ENCODE measurements at places on chromosomes 1 and 21. TPM values are rescaled to one million over a fixed set of nuclear protein-coding genes. Genes with fewer than 3 reads are reported as not detected.

DNA sequence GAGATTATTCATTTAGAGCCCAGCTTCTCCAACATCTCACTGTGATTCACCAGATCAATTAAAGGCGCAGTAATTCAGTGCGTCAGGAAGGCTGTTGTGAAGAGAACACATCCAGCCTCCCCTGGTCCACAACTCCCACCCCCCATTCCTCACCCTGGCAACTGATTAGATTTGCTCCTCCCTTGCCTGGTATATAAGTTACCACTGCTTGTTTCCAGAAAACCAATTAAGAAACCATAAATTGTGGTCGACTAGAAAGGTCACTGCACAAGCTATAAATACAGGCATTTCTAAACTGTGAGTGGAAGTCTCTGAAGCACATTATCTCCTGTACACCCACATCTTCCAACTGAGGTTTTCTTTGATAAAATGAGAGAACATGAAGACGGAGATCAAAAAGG, 41.9 kb downstream of the FAM163A start:
- no peak overlapping the region for H3K4me3 ChIP-seq
- DNase-seq, result no peak
- peaks cover 55% of the 10 kb centered on the region for H3K27me3 ChIP-seq
- peaks cover 6% of the 10 kb centered on the region for H3K4me1 ChIP-seq
- no peak overlapping the region for H3K27ac ChIP-seq
- no peaks in the 10 kb centered on the region for H3K36me3 ChIP-seq

DNA sequence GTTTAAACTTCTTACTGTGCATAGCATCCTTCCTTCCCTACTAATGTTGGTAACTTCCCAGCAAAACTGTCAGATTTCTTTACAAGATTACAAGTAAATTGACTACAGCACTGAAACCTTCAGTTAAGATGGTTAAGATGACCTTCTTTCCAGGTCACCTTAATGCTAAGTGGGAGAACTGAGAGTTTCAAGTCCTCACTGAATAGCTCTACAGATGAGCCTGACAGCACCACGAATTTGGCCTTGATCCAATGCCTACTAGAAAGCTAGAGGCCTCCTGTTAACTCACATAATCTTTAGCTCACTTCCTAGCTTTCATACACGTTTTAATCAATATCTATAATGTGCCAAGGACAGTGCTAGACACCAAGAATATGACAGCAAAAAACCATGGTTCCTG, 276.0 kb upstream of the PLD5 start:
- no peak overlapping the region for H3K4me3 ChIP-seq
- DNase-seq, result no peak
- H3K4me1 ChIP-seq, result no peaks in the 10 kb centered on the region
- no peak overlapping the region for H3K27ac ChIP-seq
- no peaks in the 10 kb centered on the region for H3K36me3 ChIP-seq

GRCh38 chr1:62082456-62083363, 111.9 kb upstream of the L1TD1 start:
- H3K4me1 ChIP-seq, result no peaks in the 10 kb centered on the region
- no peaks in the 10 kb centered on the region for H3K36me3 ChIP-seq
- no peak overlapping the region for H3K27ac ChIP-seq
- peak; percentile 39 for DNase-seq
- no peak overlapping the region for H3K4me3 ChIP-seq

- H3K27me3 ChIP-seq, result no peaks in the 10 kb centered on the region
- DNase-seq, result no peak
- H3K36me3 ChIP-seq, result peaks cover 6% of the 10 kb centered on the region
- no peak overlapping the region for H3K27ac ChIP-seq
Measured at GRCh38 chr1:247376659-247377058, 39.3 kb upstream of the NLRP3 start.

DNA sequence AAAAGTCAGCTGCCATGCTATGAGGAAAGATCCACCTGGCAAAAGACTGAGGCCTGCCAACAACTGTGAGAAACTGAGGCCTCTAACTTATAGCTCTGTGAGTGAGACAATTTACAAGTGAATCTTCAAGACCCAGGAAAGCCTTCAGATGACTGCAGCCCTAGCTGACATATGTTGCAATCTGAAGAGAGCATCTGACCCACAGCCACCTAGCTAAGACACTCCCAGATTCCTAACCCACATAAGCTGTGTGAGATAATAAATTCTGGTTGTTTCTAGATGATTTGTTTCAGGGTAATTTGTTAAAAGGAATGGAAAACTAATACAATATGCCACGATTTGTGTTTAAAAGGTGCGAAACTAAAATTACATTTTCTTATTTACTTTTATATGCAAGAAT, 55.1 kb downstream of the HFM1 start:
- H3K36me3 ChIP-seq, result no peaks in the 10 kb centered on the region
- no peak overlapping the region for H3K4me3 ChIP-seq
- no peak for DNase-seq
- H3K27ac ChIP-seq, result no peak overlapping the region
- H3K27me3 ChIP-seq, result no peaks in the 10 kb centered on the region

DNA sequence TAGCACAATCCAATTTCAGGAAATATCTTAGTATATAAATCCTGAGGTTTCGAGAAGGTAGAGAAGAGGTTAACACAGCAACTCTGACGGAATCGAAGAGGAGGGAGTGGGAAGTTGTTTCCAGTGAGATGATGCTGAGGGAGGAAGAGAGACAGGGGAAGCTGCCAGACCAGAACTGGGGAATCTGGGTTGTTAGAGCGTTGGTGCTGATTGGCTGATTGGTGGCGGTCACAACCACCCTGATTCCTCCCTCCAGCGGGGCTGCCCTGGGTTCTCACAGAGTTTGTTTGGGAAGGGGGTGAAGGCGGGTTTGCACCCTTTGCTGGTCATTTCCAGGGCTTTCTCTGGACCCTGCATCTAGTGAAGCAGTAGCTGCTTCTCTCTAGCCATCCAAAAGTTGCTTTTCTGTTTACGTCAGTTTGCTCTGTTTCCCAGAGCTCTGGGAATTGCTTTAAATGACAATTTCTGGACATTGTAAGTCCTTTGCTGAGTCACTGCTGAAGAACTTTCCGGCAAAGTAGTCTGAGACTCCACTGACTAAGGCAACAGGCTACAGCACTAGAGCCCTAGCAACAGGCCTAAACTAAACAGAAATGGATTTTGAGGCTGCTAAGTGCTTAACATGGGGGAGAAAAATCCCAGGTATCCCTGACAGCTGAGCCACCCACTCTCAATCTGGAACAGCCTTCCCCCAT, 90.1 kb downstream of the TENT5C start:
- H3K27ac ChIP-seq, result peak overlapping the region; percentile 99
- no peaks in the 10 kb centered on the region for H3K36me3 ChIP-seq
- DNase-seq, result peak; percentile 97
- peak overlapping the region; percentile 58 for H3K4me3 ChIP-seq

GRCh38 chr1:23539698-23540266, 8.7 kb upstream of the E2F2 start:
- H3K27me3 ChIP-seq, result peaks cover 2% of the 10 kb centered on the region
- no peaks in the 10 kb centered on the region for H3K36me3 ChIP-seq
- H3K4me1 ChIP-seq, result peaks cover 56% of the 10 kb centered on the region
- peak overlapping the region; percentile 60 for H3K4me3 ChIP-seq

DNA sequence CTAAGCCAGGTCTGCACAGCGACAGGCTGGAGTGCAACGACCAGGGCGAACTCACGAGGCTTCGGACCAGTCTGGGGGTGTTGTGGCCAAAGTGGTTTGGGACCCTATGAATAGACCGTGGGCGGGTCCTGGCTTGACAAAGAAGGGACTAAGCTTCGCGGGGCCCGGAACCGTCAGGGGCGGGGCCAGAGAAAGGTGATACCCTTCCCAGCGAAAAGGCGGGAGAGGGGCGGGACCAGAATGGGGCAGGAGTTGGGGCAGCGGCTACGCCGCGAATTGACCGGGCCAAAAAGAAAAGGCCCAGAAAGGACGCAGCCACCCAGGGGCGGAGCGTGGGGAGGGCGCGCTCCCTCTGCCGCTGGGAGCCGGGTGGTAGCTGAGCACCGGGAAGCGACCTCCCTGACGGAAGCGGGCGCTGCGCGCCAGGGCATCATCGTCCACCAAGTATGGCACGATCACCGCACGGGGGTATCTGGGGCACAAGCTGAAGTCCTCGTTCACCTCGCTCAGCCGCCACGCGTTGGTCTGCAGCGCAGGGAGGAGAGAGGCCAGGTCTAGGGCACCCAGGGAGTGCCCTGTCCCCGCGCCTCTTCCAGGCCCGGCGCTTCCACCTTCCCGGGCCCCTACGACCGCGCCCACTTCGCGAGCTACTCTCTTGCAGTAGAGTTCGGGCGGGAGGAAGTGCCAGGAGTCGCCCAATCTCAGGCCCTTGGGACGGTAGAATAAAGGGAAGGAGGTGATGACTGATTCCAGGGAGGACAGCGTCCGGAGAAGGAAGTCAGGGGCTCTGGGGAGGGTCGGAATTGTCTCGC, 6.7 kb upstream of the FAM167B start:
- no peaks in the 10 kb centered on the region for H3K36me3 ChIP-seq
- peak overlapping the region; percentile 87 for H3K4me3 ChIP-seq
- peak; percentile 34 for DNase-seq
- no peaks in the 10 kb centered on the region for H3K27me3 ChIP-seq

GRCh38 chr1:21573971-21574465, 64.8 kb downstream of the ALPL start:
- H3K36me3 ChIP-seq, result no peaks in the 10 kb centered on the region
- peak; percentile 55 for DNase-seq
- H3K4me3 ChIP-seq, result no peak overlapping the region
- H3K4me1 ChIP-seq, result peaks cover 8% of the 10 kb centered on the region
- peaks cover 5% of the 10 kb centered on the region for H3K27me3 ChIP-seq
- no peak overlapping the region for H3K27ac ChIP-seq

DNA sequence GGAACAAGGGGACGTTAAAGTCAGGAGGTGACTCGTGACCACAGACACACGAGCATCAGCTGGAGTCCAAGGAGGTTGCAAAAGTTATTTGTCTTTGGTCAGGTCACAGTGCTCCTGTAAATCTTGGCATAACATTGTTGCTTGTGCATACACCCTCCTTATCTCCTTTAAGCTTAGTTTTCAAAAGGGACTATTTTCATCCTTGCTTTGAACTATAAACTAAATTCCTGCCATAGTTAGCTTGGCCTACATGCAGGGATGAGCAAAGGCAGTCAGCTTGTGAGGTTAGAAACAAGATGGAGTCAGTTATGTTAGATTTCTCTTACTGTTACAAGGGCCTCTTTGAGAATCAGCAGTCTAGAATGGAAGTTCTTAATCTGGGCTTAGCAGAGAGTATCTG, 28.0 kb upstream of the FASLG start:
- H3K4me1 ChIP-seq, result peaks cover 43% of the 10 kb centered on the region
- peak overlapping the region; percentile 15 for H3K27ac ChIP-seq
- no peaks in the 10 kb centered on the region for H3K27me3 ChIP-seq

- no peak overlapping the region for H3K4me3 ChIP-seq
- H3K27me3 ChIP-seq, result peaks cover 12% of the 10 kb centered on the region
- no peak for DNase-seq
Measured at GRCh38 chr1:26910343-26911160, 3.2 kb downstream of the NR0B2 start.

DNA sequence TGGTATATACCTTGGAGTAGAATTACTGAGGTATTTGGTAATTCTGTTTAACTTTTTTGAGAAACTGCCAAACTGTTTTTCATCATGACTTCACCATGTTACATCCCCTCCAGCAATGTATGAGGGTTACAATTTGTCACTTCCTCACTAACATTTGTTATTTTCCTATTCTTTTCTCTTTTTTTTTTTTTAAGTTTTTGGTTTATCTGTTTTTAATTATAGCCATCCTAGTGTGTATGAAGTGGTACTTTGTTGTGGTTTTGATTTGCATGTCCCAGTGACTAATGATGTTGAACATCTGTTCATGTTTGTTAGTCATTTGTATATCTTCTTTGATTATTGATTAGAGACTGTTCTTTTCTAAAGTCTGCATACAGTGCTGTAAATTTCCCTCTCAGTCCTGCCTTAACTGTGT, 147.3 kb downstream of the HS2ST1 start:
- peak overlapping the region; percentile 42 for H3K27ac ChIP-seq
- peak; percentile 29 for DNase-seq
- H3K27me3 ChIP-seq, result no peaks in the 10 kb centered on the region

- no peak overlapping the region for H3K4me3 ChIP-seq
- DNase-seq, result no peak
- H3K4me1 ChIP-seq, result no peaks in the 10 kb centered on the region
- H3K27ac ChIP-seq, result no peak overlapping the region
Measured at GRCh38 chr1:92244376-92244775, 26.7 kb downstream of the C1orf146 start.

- H3K27me3 ChIP-seq, result no peaks in the 10 kb centered on the region
- no peak overlapping the region for H3K4me3 ChIP-seq
- H3K4me1 ChIP-seq, result no peaks in the 10 kb centered on the region
- no peak overlapping the region for H3K27ac ChIP-seq
- no peaks in the 10 kb centered on the region for H3K36me3 ChIP-seq
Measured at GRCh38 chr1:245483247-245483646, 328.5 kb downstream of the KIF26B start.

DNA sequence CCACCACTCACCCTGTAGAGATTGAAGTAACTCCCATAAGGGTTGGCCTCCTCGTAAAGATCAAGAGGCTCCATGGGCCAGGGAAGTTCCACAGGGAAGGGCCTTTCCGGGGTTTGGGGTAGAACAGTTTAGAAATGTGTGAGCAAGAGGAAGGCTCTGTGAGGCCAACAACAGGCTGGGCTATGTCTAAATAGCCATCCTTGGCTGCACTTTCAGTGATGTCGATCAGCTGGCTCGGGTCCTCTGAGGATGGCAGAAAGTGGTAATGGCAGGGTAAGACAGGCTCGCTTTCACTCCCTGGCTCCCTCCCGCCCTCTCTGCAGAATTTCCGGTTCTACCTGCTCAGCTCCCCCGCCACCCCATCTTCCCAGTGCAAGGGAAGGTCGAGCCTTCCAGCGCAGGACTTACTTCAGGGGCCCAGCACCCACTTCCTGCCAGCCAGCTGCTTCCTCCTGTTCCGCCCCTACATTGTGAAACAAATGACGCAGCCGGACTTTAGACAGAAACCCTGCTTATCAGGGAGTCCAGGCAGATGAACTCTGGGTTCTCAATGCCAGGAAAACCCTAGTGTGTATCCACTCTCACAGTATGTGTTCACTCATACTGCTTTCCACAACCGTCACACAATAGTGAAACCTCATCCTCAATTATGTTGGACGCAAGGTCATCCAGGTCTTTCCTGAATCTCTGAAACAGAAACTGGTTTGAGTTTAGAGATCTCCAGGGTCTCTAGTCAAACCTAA, 7.3 kb downstream of the F11R start:
- no peaks in the 10 kb centered on the region for H3K36me3 ChIP-seq
- H3K27ac ChIP-seq, result peak overlapping the region; percentile 41
- H3K4me1 ChIP-seq, result peaks cover 28% of the 10 kb centered on the region
- H3K27me3 ChIP-seq, result peaks cover 2% of the 10 kb centered on the region
- DNase-seq, result no peak
- no peak overlapping the region for H3K4me3 ChIP-seq

GRCh38 chr1:30234091-30234490, 489.3 kb downstream of the MATN1 start:
- H3K36me3 ChIP-seq, result no peaks in the 10 kb centered on the region
- H3K27ac ChIP-seq, result no peak overlapping the region
- H3K4me3 ChIP-seq, result no peak overlapping the region
- no peaks in the 10 kb centered on the region for H3K4me1 ChIP-seq
- no peak for DNase-seq
- H3K27me3 ChIP-seq, result peaks cover 2% of the 10 kb centered on the region

- H3K27ac ChIP-seq, result peak overlapping the region; percentile 77
- H3K4me1 ChIP-seq, result peaks cover 74% of the 10 kb centered on the region
- H3K36me3 ChIP-seq, result peaks cover 66% of the 10 kb centered on the region
- H3K4me3 ChIP-seq, result peak overlapping the region; percentile 65
- DNase-seq, result peak; percentile 84
Measured at GRCh38 chr1:198212675-198213074, 55.9 kb downstream of the NEK7 start.

Gene SFPQ
- 208 TPM for total RNA-seq

Gene UBXN10
- not detected for total RNA-seq

Gene TMEM201
- 15.4 TPM for total RNA-seq

Gene IKBKE
- 15.8 TPM for total RNA-seq

Gene DSCAM
- total RNA-seq, result 1.1 TPM

Gene RTCA
- total RNA-seq, result 48.6 TPM

Gene ARHGAP29
- 60.3 TPM for total RNA-seq

Gene ANGPTL3
- total RNA-seq, result not detected

Gene NAV1
- 74.7 TPM for total RNA-seq

Gene PPIAL4G
- total RNA-seq, result not detected
